ENCODE measurements at places on chromosomes 7 and 10.

DNA sequence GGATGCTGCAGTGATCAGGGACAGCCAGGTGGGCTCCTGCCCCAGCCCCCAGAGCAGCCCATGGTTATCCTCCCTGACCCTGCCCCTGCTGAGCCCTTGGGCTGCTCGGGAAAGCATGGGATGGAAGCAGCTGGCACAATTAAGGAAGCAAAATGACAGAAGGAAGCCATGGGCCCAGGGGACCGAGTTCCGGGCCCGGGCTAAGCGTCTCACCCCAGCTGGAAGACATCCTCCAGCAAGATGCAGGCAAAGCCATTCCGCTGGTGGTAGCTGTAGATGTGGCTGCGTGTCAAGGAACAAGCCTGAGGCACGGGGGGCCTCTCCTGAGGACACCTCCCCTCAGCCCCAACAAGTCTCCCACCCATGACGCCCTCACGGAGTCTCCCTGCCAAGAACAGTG is 1.1 kb downstream of the ATG9B start:
- DNase-seq = no peak

- DNase-seq = no peak
These were observed 106.4 kb upstream of the DNAJB12 start for GRCh38 chr10:72461085-72461484.

DNA sequence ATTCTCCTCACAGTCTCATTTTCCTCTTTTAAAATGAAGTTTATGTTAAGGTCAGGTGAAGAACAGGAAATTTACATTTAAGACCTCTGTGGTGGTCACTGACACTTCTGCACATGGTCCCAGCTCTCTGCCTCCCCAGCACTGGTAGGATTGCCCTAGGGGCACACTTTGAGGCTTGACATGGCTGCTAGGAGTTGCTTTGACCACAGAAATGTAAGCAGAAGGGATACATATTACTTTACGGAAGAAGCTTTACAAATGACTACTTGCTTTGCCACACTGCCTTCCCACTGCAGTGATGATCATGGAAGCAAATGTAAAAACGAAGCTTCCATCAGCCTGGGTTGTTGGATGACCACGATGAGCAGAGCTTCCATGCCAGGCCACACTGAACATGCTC is 53.1 kb upstream of the RSU1 start:
- no peak for DNase-seq

GRCh38 chr7:115116773-115117715 is 195.2 kb downstream of the MDFIC start:
- no peak for DNase-seq

DNA sequence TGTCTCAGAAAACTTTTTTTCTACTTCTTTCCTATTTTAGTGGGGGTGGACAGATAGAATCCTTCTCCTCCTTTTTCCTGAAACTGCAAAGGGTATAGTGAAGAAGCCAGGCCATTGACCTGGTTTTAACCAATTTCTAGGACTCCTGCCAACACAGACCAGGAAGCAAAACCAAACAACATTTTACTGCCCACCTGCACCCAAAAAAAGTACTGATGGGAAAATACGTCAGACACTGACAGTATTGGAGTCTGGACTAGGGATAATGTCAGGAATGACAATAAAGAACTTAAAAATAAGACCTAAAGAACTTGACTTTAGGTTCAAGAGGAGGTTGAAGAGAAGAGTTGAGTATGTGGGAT is 5.0 kb upstream of the STEAP4 start:
- DNase-seq = no peak

GRCh38 chr7:40244226-40244625 is 109.4 kb downstream of the SUGCT start:
- DNase-seq = no peak

DNA sequence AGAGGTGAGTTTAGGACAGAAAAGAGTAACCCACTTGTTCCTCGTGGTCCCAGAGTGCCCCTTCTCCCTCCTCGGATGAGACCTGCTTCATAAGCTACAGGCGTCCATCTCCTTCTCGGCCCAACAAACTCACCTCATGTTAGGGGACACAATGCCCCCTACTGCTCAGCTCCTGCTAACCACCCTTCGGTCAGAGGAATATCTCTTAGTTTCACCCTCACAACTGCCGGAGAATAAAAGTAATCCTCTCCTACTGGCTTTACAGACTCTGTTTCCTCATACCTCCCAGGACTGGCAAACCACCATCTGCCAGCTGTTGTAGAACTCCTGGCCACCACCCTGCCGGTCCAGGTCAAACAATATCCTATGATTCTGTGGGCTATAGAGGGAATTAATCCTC is 3.2 kb downstream of the AKR1B15 start:
- DNase-seq = no peak

GRCh38 chr10:69295027-69295636 is 16.8 kb downstream of the HK1 start:
- no peak for DNase-seq

DNA sequence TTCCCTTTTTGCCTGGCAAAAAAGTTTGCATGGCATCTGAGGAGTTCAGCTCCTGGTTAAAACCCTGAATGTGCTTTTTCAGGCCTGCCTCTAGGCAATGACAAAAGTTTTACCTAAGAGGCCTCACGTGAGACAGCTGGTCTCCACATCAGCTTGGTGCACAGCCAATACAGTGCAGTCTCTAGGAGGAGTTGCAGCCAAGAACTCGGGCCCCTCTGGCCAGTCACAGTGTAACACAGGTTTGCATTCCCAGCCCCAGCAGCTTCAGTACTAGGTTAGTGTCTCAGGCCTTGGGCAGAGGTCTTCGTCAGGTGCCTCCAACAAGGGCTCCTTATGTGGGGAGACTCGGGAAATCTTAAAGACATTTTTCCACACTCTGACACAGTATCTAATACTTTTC is 771.7 kb downstream of the SORCS1 start:
- DNase-seq = no peak

GRCh38 chr10:1120306-1120705 is 64.1 kb downstream of the WDR37 start:
- DNase-seq = no peak

- no peak for DNase-seq
These were observed 320.8 kb downstream of the PRPF18 start for GRCh38 chr10:13907570-13907969.

DNA sequence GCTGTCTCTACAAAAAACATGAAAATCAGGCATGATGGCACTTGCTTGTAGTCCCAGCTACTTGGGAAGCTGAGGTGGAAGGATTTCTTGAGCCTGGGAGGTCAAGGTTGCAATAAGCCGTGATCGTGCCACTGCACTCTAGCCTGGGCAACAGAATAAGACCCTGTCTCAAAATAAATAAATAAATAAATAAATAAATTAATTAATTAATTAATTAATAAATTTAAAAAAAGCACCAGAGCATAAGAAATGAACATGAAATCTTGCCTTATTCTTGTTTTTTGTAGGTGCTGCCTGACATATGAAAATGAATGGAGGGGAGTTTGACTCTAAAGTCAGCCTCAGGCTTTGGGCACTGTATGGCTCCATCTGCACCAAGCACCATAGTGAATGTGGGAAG is 69.9 kb downstream of the GATA3 start:
- no peak for DNase-seq

GRCh38 chr7:127541548-127541947 is 43.8 kb downstream of the GCC1 start:
- no peak for DNase-seq

All from GM12891 (cell line).